Suppressor macrophage treated with lipopolysaccharide for 1 hour (primary cell): ENCODE measurements at places on chromosomes 11 and 22.

DNA sequence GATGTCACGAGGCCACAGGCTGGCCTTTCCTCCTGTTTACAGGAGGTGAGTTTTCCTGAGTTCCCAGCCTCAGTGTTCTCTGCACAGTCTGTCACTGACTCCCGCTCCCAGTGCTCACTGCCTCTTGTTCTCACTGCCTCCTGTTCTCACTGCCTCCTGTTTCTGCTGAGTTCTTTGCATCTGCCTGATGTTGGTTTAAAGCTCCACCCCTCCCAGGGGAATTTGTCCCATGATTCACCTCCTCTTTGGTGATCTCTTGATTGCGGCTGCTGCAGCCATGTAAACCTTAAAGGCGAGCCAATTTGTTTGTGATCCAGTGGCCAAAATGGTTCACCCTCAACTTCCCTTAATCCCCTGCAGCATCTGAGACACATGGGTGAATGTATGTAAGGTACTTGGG, 6.0 kb upstream of the TUBA8 start:
- DNase-seq, result no peak

DNA sequence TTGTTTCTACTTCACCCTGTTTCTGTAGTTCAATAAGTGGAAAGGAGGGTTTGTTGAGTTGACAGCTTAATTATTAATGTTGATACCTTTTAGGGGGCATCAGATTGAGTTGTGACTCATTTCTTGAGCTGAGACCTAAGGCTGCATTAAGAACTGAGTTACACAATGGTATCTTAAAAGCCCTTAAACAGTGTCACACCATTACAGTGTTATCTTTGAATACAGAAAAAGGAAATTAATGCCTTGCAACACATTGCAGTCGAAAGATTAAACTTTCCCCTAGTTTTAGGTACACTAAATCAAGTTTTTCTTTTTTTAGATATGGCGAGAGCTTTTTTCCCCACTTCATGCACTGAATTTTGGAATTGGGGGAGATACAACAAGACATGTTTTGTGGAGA, 16.7 kb downstream of the PAFAH1B2 start:
- no peak for DNase-seq

DNA sequence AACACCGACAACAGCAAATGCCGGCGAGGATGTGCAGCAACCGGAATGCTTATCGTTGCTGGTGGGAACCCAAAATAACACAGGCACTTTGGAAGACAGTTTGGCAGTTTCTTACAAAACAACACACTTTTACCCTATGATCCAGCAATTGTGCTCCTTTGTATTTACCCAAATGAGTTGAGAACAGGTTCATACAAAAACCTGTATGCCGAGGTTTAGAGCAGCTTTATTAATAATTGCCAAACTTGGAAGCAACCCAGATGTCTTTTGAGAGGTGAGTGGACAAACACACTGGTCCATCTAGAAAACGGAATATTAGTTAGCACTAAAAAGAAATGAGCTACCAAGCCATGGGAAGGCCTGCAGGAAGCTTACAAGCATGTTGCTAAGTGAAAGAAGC, 118.9 kb downstream of the CTTN start:
- DNase-seq, result no peak

DNA sequence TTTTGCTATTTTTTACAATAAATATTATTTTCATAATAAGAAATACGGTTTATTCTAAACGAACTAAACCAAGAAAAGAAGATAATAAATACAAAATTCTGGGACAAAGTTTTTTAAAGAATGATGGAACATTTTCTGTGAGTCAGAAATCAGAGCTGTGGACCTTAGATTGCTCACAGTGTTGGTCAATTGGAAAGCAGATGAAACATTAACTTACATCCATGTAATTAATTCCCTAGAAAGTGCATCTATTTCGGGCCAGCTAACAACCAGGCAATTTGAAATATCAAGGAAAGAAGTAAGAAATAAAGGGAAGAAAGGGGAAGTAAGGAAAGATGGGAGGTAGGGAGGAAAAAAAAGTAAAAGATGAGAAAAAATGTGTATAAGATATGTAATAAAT, 1569.8 kb upstream of the TENM4 start:
- no peak for DNase-seq

GRCh38 chr11:126863294-126863997, 137.1 kb downstream of the KIRREL3 start:
- DNase-seq, result no peak

GRCh38 chr11:9276571-9276970, 11.4 kb upstream of the DENND5A start:
- DNase-seq, result no peak

GRCh38 chr11:66050581-66051231, 1.5 kb upstream of the SF3B2 start:
- no peak for DNase-seq

GRCh38 chr11:125124618-125124992, 13.2 kb upstream of the TMEM218 start:
- DNase-seq, result peak; percentile 61

- DNase-seq, result no peak
Measured at GRCh38 chr22:45889539-45890350, 87.2 kb downstream of the WNT7B start.

GRCh38 chr11:27551127-27551526, 44.6 kb upstream of the LIN7C start:
- DNase-seq, result no peak

DNA sequence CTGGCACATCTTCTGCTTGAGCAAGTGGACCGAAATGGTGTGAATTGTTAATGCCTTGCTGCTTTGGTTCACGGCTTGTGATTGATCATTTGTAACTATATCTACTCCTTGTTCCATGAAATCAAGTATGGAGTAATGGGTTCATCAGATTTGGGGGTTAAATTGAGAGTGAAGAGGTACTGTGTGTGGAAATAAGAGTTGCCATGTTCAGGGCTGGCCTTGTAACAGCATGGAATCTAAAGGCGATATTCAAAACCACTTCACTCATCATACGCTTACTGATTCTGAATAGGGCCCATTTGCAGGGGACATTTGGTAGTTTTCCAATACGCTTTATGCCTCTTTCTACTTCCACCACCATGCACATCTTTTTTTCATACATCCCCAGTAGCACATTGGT, 122.2 kb downstream of the DCDC1 start:
- no peak for DNase-seq

GRCh38 chr11:45922425-45923082, at the start of gene LARGE2:
TSS of gene LARGE2 (plus strand) at chr11:45922656. CDS start at chr11:45922883, 227 bp downstream.
- DNase-seq, result no peak

- DNase-seq, result peak; percentile 31
Measured at GRCh38 chr22:50307890-50308596, 597 bp upstream of the PLXNB2 start.

DNA sequence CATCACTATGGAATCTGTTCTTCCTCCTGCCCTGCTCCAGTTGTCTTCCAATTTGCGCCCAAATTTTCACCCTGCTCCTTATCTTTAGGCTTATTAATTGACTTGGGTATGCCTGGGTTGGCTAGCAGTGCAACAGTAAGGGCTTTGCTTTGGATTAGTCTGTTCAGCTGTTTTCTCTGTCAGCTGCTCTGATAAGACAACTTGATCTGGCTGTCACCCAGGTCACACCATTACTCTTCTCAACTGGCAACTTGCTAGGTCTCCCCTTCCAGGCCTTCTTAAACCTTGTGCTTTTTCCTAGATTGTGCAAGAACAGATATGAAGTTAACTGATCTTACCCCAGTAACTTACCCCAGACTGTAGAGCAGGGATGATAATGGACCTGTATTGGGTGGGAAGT, 357.8 kb upstream of the LARGE1 start:
- no peak for DNase-seq

- DNase-seq, result no peak
Measured at GRCh38 chr11:28231475-28231874, 123.3 kb downstream of the METTL15 start.

DNA sequence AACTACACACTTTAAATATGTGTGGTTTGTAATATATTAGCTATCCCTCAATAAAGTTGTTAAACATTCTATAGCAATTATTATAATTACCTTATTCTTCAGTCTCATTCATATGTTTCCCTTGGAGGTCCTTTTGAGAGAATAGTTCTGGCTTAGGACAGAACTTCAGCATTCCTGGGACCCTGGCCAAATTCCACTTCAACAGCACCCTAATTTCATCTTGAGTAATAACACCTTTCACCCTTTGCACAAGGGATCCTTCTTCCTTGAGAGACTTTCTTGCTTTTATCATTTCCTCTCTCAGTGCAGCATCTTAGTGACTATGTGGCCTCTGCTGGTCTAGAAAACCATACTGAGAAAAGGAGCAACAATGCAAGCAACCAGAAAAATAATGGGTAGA, 255.9 kb downstream of the C11orf87 start:
- no peak for DNase-seq

- DNase-seq, result no peak
Measured at GRCh38 chr22:49993649-49994360, 18.8 kb downstream of the IL17REL start.

GRCh38 chr11:35247428-35247827, 108.5 kb downstream of the CD44 start:
- DNase-seq, result no peak

DNA sequence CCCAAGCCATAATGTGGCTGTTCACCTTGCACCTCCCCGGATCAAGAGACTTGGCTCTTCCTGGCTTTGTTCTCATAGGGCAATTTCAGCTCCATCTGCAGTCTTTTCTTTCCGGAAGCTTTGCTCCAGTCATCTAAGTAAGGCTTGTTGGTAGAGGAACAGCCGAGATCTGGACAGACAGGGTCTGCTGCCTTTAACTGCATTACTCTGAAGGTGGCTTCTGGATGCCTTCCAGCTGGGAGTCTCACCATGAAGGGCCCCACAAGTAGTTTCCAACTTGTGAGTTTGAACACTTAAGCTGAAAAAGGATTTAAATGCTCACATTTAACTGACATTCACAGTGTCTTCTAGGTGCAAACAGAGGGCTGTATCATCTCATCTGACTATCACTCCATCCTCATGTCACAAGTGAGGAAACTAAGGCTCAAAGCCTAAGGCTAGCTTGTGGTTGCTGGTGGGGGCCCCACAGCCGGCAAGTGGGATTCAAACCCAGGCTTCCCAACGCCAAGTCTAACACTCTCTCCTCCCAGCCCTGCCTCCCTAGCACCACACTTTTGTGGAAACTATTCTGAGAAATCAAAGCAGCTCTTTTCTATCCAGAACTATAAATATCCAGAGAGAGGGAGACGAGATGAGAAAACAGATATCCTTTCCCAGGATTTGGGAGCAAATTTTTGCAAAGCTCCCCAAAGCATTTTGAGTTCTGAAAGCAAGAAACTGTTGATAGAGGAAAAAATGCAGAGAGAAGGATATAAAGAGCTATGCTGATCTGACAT, 58.4 kb downstream of the GALNT18 start:
- no peak for DNase-seq

GRCh38 chr11:119635041-119635740, 93.8 kb downstream of the NECTIN1 start:
- no peak for DNase-seq

- no peak for DNase-seq
Measured at GRCh38 chr11:88629496-88629895, 292.0 kb upstream of the CTSC start.

GRCh38 chr11:2580571-2581001, 119.2 kb downstream of the KCNQ1OT1 start:
- DNase-seq, result no peak

GRCh38 chr22:32127904-32128303, 31.2 kb downstream of the C22orf42 start:
- no peak for DNase-seq

GRCh38 chr11:133928628-133929059, 28.1 kb downstream of the IGSF9B start:
- DNase-seq, result no peak

DNA sequence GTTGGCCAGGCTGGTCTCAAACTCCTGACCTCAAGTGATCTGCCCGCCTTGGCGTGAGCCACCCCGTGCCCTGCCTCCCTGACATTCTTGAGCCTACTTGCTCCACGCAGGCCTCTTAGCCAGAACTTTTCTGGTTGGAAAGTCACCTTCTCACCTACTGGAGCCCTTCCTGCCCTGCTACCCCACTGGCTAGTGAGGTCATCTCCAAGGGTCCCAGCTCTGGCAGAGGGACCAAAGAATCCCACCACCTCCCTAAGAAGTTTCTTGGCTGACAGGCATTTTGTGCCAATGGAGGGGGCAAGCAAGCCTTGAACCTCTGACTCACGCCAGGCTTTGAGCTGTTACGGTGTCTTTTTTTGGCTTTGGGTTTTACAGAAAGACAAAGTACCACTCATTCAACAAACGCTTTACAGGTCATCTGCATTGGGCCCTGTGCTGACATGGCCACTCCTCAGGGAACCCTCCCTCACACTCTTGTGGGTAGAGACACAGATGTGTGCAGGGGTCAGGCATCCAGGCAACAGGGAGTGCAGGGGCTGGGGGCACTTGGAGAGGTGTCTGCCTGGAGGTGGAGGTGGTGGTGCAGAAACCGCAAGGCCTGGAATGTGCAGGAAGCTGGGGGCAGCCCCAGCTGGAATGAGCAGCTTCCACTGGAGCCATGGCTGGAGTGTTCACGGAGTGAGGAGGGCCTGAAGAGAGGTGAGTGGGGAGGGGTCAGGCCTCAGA, 27.1 kb upstream of the WNT11 start:
- no peak for DNase-seq
